ENCODE measurements at places on chromosomes 6 and 20.

- DNase-seq: no peak
Observed at GRCh38 chr6:71194724-71195123, 93.9 kb upstream of the OGFRL1 start.

DNA sequence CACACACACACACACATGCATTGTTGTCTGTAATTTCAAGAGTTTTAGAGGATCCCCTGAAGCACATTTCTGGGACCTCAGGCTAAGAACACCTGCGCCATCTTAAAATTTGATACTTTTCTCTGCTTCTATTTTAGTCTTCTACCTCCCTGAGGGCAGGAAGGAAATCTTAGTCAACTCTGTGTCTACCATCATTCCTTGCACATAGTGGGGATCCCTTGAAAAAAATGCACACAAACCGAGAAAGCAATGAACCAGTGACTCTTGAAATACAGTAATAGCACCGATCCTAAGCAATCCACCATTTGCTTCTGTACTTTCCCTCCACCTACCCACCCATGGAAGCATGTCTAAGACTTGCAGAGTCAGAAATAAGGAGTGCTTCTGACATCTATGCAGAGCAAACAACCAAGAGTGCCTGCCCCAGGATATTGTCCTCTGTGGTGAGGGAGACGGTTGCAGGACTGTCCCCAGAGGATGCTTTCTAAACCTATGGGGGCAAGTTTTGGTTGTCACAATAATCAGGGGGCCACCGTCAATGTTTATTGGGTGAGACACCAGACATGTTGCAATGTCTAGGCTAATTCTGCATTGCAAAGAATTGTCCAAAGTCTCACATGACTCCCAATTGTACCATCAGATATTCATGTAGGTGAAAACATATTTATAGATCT, 208.0 kb upstream of the TAB2 start:
- DNase-seq: no peak

GRCh38 chr6:131281471-131282270, 146.4 kb downstream of the AKAP7 start:
- DNase-seq: peak; percentile 68

GRCh38 chr6:25312703-25313102, 33.5 kb downstream of the CARMIL1 start:
- DNase-seq: no peak

DNA sequence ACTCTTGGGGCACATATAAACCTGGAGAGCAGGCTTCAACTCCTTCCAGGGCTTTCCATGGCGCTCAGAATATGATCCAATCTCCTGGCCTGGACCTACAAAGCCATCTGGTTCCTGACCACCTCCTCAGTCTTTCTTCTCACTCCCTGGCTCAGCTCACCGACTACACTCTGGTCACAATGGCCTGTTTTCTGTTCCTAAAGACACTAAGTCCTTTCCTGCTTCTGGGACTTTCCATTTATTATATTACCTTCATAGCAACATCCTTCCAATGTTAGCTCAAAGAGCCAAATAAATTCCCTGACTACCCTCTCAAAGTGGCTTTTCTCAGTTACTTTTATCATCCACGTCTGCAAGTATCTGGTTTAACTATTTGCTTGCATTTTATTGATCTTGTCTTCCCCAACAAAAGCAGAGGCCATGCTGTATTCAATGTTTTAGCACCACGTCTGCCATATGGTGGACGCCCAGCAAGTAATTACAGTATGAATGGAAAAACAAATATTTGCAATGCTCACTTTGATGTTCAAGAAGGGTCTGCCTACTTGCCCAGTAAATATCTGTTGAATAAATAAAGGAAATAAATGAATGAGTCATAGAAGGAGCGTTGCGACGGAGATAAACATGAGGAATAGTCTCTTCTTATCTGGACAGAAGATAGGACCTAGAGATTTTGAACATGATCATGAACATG, 328.4 kb downstream of the ESR1 start:
- no peak for DNase-seq

DNA sequence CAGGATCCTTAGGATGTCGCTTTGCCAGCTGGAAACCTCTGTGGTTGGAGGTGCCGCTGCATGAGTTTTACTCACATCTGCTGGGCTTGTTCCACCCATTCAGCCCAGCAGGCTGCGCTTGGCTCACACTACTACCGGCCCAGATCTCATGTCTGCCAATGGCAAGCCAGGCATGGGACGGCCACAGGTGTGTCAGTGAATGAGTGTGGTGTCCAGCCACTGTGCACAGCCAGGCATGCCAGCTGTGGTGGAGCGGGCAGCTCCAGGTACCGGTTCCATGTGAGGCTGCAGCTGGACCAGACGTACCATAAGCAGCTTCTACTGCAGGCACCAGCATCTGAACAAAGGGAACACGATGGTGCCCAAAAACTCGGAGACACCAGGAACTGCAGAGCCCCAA, 33.1 kb upstream of the ASF1A start:
- no peak for DNase-seq

GRCh38 chr20:52963131-52963530, 9.0 kb upstream of the TSHZ2 start:
- no peak for DNase-seq

DNA sequence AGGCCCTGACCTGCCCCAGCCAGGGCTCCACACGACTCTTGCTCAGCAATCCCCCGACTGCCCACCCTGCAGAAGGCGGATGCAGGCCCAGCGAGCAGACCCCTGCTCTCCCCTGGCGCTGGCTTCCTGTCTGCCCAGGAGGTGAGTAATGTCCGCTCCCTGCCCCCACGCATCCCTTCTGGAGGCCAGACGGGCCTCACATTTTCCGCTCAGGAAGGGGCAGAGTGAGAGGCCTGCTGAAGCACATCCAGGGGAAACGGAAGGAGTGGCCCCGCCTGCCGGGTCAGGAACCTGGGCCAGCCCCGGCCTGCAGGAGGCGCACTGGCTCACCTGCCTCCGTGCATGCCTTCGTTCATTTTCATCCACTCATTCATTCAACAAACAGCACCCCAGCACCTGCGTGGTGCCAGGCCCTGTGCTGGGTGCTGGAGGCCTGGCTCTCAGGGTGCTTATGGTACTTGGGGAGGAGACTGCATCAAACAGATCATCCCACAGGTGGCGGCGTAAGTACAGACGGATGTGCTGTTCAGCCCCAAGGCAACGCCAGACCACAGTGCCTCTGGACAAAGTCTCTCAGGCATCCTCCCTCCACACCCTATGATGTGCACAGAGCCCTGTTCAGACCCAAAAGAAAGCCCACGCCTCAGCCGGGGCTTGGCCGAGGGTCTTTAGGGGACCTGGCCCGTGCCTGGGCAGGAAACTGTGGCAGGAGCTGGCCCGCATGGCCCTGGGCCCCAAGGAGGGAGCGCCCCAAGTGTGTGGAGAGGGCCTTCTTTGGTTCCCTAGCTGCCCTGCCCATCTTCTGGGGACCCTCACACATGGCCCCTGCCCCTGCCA, 112.1 kb downstream of the ASXL1 start:
- DNase-seq: no peak

GRCh38 chr20:44810061-44810390, 320 bp downstream of the RIMS4 start:
- DNase-seq: no peak

DNA sequence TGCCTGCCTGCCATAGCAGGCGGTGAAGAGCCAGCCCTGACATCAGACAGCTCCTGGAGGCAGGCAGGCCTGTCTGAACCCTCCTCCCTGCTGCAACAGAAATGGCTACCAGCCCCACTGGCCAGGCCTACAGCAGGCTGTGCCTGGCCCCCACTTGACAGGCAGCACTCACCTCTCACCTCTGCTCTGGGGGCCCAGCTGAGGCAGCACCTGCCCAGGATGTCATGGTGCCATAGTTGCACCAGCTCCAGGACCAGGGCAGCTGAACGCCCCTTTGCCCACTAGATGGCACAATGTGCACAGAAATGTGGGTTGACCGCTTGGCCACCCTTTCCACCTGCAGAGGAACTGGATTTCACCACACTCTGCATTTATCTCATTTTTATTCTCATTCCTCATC, 30.6 kb downstream of the MRPL14 start:
- DNase-seq: peak; percentile 75

GRCh38 chr6:34106421-34106820, 39.5 kb downstream of the GRM4 start:
- no peak for DNase-seq

DNA sequence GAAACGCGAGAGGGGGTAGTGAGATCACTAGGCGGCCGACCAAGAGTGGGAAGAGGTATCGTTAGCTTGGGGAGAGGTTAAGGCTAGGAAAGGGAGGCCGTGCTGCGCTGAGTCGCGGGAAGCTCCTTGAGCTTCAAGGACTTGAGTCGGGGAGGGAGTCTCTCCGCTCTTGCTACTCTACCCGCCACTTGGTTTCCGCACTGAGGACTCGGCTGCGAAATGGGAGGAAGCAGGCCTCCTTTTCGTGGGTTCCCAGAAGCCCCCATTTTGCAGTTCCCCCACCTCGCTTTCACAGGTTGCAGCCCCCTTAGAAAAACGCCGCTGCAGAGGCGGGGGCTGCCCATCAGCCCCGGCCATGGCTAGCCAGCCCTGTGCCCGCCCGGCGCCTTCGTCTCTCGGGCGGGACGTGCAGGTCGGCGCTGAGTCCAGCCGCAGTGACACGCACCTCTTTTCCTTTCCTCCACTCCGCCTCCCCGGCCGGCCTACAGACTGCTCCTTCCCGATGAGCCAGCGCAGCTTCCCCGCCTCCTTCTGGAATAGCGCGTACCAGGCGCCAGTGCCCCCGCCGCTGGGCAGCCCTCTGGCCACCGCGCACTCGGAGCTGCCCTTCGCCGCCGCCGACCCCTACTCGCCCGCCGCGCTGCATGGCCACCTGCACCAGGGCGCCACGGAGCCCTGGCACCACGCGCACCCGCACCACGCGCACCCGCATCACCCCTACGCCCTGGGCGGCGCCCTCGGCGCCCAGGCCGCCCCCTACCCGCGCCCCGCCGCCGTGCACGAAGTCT, 4.9 kb downstream of the VGLL2 start:
- no peak for DNase-seq

- peak; percentile 85 for DNase-seq
Observed at GRCh38 chr20:13231031-13231752, 10.1 kb downstream of the ISM1 start.

DNA sequence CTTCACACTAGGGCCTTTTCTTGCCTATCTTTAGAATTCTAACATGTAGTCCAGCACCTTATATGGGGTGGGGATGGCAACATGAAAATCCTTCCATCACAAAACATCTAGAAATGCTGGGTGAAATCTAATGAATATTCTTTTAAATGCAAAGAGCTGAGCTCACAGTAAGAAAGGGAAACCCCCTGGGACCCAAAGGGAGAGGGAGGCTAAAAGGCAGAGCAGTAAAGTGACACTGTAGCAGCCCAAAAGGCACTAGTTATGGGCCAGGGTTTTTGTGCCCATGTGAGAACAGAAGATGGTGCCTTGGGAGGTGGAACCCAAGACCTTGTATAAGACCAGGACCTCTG, 66.7 kb downstream of the TRAM2 start:
- DNase-seq: no peak

DNA sequence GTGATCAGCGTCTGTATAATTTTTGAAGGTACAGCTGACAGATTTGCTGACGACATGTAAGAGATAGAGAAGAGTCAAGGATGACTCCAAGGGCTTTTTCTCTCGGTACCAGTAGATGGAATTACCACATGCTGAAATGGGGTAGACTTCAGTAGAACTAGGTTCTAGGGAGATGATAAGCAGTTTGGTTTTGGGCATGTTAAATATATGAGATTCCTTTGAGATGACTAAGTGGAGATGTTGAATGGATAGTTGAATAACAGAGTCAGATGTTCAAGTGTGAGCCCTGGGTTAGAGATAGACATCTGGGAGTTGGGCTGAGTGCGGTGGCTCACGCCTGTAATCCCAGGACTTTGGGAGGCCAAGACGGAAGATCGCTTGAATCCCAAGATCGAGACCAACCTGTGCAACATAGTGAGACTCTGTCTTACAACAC, 50.0 kb downstream of the PHF20 start:
- no peak for DNase-seq

DNA sequence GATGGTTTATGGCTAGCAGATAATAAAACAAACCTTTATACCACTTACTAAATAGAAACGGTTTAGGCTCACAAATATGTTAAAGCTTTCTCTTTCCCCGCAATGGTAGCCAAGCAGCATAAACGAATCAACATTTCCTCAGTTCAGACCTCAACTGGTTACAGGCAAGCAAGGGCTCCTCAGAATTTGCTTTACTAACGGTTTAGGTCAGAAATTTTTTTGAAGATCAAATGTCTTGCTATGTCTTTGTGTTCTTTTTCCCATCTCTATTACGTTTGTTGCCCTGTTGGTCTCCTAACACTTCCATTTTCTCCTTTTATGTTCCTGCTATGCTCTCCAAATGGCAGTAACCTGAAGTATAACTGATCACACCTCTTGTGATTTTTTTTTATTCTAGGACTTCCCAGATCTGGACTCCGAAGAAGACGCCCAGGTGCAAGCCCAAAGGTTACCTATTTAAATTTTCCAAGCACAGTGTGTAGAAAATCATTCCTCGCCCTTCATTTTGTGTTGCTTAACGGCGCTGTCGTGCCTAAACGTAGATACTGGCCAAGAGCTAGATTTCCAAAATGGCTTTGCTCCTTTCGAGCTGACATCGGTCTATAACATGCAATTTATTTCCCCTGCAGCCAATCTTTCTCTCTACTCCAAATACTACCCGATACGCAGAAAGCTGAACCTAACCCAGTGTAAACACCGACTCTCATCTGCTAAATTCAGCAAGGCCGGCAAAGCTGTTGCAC, 717 bp upstream of the ASF1A start:
- peak; percentile 72 for DNase-seq

DNA sequence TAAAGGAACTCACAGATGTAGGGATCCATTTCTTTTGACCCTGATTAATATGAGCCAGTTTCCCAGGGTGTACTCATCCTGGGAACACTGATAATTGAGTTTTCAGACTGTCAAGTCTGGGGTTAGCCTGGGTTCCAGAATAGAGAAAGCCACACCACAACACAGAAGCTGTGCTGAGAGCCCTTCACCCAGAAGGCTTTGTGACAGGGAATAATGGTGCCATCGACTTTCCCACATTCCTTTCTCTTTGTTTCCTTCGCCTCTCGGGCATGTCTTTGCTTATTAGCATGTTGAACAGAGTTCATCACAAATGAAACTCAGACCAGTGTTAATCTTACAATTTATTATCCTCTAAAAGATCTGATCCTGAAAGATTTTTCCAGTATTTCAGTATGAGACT, 95.0 kb downstream of the TCP11 start:
- DNase-seq: no peak

DNA sequence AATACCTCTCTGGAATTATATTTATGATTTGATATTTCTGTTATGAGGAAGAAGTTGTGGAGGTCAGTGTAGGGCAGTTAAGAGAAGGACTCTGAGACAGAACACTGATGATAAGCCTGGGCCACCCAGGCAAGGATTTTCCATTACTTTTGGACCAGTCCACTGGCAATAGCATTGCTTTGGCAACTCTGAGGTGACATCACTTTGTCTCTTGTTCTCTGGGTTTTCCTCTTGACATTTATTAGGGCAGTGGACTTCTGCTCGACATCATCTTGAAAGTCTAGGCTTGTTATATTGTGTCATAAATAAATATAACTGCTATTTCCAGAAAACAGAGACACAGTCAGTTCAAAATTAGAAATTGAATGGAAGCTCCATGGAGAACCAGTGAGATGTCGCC, 268.0 kb downstream of the SMOC2 start:
- DNase-seq: no peak

Measured in CD4-positive, alpha-beta T cell treated with Interleukin-15 for 4 hours (primary cell).